ENCODE measurements at places on chromosomes 13 and 19.

DNA sequence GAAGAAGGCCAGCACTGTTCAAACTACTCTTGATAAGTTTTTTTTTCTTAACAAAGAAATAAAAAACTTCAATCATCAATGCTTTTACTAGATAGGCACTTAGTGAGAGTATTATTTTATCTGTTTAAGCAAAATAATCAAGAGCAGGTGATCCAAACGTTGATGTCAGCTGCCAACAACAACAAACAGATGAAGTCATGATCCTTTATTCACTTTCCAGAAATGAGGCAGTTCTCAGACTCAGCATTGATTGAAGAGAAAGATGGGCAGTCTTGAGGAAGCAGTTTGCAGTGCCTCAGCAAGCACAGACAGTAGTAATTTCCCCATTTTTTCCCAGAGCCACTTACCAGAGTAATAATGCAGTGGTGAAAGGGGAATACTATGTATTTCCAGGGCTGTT is 38.4 kb upstream of the CSNK1A1L start:
- peak; percentile 90 for DNase-seq

- DNase-seq: peak; percentile 81
These were observed 119.3 kb upstream of the GJB6 start for GRCh38 chr13:20351281-20352022.

GRCh38 chr13:30984620-30985019 is 52.2 kb downstream of the TEX26 start:
- no peak for DNase-seq

DNA sequence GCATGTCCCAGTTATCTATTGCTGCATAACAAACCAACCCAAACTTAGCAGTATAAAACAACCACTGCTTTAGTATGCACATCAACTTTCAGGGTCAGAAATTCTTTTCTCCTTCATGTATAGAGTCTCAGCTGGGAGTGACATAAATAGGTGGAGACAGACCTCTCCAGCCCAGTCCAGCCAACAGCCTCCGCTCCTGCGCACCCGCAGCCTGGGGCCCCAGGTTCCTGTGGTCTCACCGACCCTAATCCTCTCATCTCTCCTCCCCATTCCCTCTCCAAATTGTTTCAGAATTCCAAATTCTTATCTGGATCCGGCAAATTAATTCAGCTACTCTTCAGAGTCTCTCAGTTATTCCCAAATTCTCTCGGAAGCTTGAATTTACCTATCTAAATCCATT is 522 bp upstream of the ATP12A start:
- no peak for DNase-seq

DNA sequence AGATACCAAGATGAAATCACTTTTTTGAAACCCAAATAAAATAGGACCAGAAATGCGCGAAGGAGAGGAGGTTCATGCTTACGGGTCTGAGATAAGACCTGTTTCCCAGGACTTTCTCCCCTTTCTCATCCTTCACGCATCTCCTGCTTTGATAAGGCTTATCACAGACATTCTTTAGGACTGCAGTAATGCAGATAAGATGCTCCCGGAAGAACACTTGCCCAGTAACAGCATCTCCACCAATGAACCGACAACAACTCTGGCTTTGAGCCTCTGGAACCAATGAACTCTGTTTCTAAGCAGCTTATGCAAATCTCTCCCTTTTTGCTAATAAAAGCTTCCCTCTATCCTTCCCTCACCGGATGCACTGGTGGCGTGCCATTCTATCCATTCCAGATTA is 783.4 kb upstream of the ARGLU1 start:
- no peak for DNase-seq

DNA sequence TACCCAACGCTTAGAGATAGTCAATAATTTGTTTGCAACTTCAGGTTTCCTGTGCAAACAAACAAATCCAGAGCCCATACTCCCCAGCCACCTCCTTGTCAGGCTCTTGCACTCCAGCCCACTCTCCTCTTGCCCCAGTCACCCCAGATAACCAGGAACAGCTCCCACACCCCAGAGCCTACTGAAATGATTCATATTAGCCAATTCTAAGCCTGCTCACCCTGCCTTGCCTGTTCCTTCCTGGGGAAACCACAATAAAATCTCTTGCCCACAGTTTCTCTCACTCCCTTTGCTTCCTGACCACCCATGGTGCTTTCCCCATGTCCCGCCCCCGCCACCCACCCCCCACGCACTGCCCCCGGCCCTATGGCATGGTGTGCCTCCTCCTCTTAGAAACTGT is 3.8 kb upstream of the ACTL9 start:
- DNase-seq: no peak
